ENCODE measurements at places on chromosomes 2 and 18.

GRCh38 chr2:207408086-207408794, 121.5 kb upstream of the CREB1 start:
- peak; percentile 90 for DNase-seq

- DNase-seq: no peak
These were observed 9.2 kb upstream of the NFATC1 start for GRCh38 chr18:79386547-79386946.

- no peak for DNase-seq
These were observed 804.4 kb downstream of the EPHA4 start for GRCh38 chr2:220767591-220768255.

- DNase-seq: no peak
These were observed 2015.7 kb upstream of the LRRTM1 start for GRCh38 chr2:82320296-82320695.

GRCh38 chr2:18924386-18924785, 335.0 kb upstream of the NT5C1B start:
- no peak for DNase-seq

DNA sequence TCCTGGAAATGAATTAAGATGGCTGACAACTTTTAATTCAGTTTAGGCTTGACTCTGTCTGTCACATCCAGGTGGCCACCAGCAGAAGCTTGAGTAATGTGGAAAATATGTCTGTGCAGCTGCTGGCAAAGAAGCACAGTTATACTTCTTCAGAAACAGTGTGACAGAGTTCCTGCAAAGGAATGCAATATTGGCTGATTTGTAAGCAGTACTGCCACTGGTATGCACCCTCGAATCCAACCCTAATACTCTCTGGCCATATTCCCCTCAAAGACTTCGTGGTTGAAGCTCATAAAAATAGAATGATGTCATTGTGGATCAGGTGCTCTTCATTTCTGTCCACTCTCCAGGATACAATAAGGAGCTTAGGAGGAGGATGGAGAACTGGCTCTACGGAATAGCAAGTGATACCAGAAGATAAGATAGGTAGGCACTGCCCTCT, 86.2 kb downstream of the METTL8 start:
- DNase-seq: no peak

GRCh38 chr2:180983468-180984242, 3.2 kb downstream of the UBE2E3 start:
- peak; percentile 52 for DNase-seq

- no peak for DNase-seq
These were observed 5.8 kb upstream of the ABCB11 start for GRCh38 chr2:169036736-169037440.

DNA sequence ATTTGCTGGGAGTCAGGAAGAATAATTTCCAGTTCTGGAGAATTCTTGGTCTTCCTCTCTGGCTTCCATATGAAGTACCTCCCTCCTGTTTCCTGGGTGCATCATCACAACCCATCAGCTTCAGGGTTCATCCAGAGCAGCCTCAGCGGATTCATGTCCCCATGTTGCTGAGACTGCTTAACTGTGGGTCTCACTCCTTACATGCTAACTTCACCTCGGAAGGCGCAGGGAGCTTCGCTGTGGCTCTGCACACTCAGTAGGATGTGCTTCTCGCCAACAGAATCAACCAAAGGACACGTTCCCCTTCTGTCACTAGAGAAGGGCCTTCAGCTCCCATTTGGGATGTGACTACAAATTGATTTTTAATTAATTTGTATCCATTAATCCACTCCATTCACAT, 24.2 kb downstream of the FBLN7 start:
- DNase-seq: no peak

DNA sequence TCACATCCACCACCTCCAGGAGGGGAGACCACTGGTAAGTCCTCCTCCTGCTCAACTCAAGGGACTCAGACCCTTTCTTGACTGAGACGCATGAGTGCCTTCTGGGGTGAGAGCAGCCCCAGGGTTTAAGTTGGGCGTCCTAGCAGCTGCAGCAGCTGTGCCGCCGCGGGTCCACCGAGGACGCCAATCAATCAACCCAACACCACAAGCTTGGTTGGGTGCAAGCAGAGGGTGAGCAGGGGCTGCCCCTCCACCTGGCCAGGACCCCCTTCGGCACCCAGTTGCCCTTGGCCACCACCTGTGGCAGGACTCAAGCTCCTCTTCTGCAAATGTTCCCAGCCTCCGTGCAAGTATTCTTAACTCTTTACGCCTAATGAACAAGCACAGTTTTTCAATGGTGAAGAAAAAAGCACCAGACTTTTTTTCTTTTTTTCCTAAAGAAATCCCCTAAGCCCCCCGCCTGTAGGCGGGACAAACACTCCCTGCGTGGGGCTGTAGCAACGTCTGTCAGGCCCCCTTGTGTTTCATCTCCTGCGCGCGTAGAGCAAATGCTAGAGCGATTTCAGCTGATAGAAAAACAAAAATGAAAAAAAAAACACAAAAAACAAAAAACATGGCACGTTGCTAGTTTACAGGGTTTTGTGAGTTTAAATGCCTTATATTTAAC, 197.1 kb downstream of the LOXHD1 start:
- no peak for DNase-seq

- DNase-seq: peak; percentile 29
These were observed 56.5 kb upstream of the CREB1 start for GRCh38 chr2:207473049-207473930.

DNA sequence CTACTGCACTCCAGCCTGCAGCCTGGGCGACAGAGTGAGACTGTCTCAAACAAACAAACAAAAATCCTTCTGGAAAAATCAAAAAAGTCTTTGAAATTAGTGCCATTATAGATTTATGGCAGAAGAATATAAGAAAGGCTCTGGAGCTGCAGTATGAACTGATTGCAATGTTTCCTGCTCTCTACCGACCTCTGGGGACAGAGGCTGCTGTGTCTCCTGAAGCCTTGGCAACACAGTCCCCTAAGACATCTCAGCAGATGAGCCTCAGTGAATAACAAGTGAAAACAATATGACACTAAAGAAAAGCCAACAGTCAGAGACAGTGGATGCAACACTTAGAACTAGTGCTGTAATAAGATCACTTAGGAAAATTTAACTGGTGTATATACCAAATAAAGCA, 494.9 kb upstream of the LRATD1 start:
- DNase-seq: no peak

DNA sequence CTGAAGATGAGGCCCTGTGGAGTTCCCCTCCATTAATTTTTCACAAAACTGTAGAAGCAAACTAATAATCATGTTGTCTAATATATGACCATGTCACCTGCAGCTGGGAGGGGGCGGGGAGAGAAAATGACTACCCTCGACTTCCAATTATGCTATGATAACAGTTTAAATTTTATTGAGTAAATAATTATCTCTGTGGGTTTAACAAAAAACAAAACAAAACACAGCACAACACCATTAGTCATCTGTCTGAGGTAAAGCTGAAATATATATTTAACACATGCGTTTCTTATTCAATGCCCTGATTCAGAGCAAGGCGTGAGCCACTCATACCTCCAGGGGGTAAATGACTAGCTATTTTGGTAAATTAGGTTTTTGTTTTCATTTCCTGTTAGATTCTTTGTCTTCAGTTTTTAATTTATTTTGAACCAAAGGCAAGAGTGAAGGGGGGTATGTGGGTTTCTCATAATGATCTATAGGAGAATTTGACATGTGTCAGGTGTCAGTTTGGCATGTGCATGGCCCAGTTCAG, 77.4 kb upstream of the ZCCHC2 start:
- peak; percentile 100 for DNase-seq

DNA sequence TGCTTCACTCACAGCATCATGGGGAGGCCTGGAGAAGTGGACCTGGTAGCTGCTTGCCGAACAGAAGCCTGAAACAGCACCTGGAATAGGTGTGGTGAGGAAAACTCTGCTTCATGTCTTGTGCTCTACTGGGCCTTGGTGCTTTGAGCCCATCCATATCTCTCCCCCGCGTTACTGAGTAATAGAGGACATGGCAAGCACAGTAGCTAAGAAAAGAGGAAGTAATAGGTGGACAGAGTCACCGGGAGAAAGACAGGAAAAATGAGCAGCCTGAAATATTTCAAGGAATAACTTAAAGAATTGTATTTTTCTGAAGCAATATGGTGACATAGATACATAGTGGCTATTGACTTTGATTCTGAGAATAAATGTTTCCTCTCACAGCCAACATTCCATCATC, 14.0 kb upstream of the HNMT start:
- DNase-seq: no peak

GRCh38 chr18:5518899-5519371, 24.9 kb downstream of the EPB41L3 start:
- DNase-seq: no peak

DNA sequence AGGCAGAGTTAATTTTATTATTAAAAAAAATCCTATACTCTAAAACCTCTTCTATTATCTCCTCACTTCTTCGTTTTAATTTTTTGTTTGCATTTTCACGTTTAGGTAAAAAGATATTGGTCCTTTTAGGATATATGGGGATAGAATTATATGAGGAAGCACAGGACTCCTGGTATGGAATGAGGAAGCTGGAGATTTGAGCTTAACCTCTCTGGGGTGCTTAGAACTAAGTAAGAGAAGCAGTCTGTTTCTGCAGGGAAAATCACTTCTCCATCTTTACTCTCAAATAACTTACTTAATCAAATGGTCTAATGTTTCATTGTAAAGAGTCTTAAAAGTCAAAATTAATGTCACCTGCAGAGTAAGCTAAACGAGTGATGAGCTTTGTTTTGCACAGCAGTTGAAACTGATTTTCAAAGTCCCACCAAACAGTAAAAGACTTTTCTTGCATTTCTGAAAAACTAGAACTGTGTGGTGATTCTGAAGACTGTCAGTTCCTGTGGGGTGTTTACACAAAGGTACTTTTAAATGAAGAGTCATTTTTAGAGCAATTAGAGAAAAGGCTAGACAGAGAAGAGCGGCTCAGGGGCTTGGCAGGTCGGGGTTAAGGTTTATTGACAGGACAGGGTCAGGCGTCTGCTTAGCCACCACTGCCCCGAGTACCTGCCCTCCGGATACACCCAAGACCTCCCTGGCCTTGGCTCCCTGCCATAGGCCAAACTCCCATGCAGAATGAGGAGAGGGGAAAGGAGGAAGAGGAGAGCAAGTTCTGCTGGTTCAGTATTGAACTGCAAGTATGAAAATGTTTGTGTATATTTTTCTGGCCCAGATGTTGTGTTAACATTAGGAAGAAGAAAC, 21.6 kb downstream of the METAP1D start:
- no peak for DNase-seq

GRCh38 chr2:29206941-29207340, 91.7 kb downstream of the CLIP4 start:
- DNase-seq: no peak

GRCh38 chr2:11203480-11203879, 48.2 kb downstream of the SLC66A3 start:
- no peak for DNase-seq

- DNase-seq: no peak
These were observed 124.0 kb downstream of the GULP1 start for GRCh38 chr2:188415754-188416083.

- DNase-seq: no peak
These were observed 52.7 kb upstream of the SCYGR2 start for GRCh38 chr2:227545990-227546389.

- no peak for DNase-seq
These were observed 69.8 kb downstream of the MTA3 start for GRCh38 chr2:42638080-42638784.
